ENCODE measurements at places on chromosomes 1 and 21.

DNA sequence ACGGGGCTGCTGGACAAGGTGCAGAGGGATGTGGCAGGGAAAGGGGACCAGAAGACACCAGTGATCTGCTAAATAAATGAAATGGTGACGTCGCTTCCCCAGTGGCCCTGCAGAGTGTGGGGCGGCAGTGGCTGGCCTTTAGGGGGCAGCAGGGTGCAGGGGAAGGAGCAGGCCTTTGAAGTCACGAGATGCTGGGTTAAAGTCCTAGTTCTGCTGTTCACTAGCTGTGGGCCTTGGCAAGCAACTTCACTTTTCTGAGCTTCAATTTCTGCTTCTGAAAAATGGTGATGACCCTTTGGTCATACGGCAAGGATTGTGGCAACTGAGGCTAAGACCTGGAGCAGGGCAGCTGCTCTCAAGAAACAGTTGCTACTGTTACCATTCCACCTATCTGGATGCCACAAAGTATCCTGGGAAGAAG, 9.2 kb upstream of the GALE start:
- DNase-seq, result peak; percentile 25

GRCh38 chr1:27074175-27074780, 61.6 kb upstream of the TENT5B start:
- DNase-seq, result no peak

GRCh38 chr1:45723248-45723930, 27.1 kb downstream of the IPP start:
- DNase-seq, result no peak

- DNase-seq, result no peak
Observed at GRCh38 chr1:228961511-228961910, 226.2 kb downstream of the RHOU start.

- DNase-seq, result peak; percentile 1
Observed at GRCh38 chr1:91278754-91279153, 125.9 kb downstream of the HFM1 start.

DNA sequence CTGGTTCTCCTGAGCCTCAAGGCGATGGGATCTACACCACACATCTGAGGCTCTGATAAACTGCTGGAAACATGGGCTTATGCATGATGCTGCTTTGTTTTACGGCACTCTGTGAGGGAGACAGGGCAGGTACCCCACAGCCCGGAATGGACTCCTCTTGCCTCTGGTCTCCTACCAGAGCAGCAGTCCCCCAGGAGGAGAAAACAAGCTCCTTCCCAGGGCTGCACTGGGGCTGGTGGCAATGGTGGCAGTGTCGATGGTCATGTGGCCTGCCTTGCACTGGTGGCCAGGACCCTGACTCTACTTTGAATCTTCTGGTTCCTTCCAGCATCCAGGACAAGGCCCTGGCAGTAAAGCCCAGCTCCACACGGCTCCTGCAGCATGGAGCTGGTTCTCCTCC, 79.4 kb downstream of the TOMM20 start:
- no peak for DNase-seq

- DNase-seq, result no peak
Observed at GRCh38 chr1:63012339-63012738, 228.4 kb downstream of the ATG4C start.

- no peak for DNase-seq
Observed at GRCh38 chr1:119007670-119008482, 19.7 kb upstream of the TBX15 start.

DNA sequence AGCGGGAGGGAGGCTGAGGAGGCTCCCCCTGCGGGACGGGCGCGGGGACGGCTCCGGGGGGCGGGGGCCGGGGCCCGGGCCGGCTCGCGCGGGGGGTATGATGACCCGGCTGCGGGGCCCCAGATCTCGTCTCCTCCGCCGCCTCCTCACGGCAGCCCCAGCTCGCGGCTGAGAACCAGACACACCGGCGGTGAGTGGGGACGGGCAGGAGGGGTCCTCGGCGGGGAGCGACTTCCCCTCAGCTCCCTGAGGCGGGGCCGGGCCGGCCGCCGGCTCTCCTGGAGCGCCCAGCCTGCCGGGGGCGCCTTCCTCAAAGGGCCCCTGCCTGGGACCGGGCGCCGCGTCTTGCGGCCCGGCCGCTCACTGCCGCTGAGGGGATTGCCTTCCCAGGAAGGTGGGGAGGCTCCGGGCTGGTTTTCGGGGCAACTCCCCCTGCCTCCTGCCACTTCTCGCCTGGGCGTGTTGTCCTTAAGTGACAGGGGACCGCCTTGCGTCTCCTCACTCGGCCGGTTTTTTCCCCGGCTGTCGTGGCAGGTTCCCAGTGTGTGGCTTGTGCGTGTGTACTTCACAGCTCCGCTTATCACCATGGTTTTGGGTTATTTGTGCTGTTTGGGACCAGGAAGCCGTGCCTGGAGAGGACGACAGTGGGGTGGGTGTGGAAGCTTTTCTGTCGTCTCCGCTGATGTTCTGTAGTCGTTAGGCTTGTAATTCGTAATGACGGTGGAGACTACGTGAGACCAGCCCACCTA, 800 bp downstream of the HIPK1 start:
- no peak for DNase-seq

DNA sequence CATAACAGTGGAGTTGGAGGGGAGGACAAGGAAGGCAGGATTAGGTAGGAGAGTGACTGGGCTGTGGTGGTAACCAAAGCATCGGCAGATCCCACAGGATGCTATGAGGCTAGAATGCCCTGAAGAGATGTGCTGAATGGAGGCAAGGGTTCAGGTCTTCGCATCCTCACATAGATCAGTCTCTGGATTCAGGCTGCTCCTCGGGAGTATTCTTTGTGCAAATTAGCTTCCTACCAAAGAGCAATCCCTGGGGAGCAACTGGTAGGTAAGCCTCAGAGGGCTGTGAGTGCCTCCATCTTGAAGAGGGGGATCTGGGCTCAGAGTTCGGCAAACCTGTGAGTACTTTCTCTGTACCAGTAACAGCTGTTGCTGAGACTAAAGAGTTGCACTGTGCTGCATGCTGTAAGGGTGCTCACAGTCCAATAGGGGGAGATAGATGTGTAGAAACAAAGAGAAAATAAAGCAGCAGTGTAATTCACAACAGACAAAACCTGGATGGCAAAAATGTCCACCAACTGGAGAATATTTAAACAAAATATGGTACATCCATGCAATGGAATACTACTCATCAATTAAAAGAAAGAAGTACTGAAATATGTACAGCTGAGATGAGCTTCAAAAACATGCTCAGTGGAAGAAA, 322.4 kb upstream of the DEPDC1 start:
- DNase-seq, result peak; percentile 78

Data from NCI-H748 treated with DMSO at 0.1 percent for 48 hours (cell line).